Midbrain (tissue), 1 donor: ENCODE measurements at places on chromosomes 2 and 18.

GRCh38 chr2:223618172-223619035 is 16.2 kb upstream of the SCG2 start:
- no peak for DNase-seq

- DNase-seq: no peak
Measured at GRCh38 chr2:138267161-138267901, 234.2 kb upstream of the SPOPL start.

GRCh38 chr2:44836916-44837315 is 104.6 kb upstream of the SIX3 start:
- DNase-seq: no peak

GRCh38 chr2:9964334-9964980 is 13.0 kb downstream of the GRHL1 start:
- no peak for DNase-seq

GRCh38 chr18:8571399-8571798 is 37.8 kb upstream of the RAB12 start:
- DNase-seq: no peak

GRCh38 chr2:11073776-11074175 is 81.5 kb upstream of the SLC66A3 start:
- no peak for DNase-seq

GRCh38 chr18:59460072-59460420 is 101.0 kb upstream of the LMAN1 start:
- no peak for DNase-seq

DNA sequence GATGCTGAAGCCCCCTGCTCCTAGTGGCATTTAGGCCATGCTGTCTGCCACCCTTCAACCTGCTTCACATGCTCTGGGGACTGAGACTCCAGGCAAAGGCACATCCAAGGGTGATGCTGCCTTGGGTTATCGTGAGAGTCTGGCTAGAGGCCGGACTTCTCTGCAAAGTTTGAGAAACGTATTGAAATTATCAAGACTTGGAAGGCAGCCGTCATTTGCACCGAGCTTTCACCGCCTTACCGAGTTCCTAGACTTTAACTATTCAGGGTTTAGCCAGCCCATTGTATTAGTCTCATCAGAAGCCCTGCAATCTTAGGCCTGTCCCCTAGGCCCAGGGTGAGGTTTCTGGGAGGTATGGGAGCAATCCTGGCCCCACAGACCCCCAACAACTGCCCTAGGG is 34.0 kb downstream of the RDH14 start:
- no peak for DNase-seq

GRCh38 chr2:8805278-8806210 is 31.9 kb downstream of the KIDINS220 start:
- DNase-seq: no peak

- peak; percentile 5 for DNase-seq
Measured at GRCh38 chr2:145596416-145596815, 1076.5 kb upstream of the ZEB2 start.

- DNase-seq: no peak
Measured at GRCh38 chr2:30620102-30620501, 173.1 kb downstream of the LCLAT1 start.

DNA sequence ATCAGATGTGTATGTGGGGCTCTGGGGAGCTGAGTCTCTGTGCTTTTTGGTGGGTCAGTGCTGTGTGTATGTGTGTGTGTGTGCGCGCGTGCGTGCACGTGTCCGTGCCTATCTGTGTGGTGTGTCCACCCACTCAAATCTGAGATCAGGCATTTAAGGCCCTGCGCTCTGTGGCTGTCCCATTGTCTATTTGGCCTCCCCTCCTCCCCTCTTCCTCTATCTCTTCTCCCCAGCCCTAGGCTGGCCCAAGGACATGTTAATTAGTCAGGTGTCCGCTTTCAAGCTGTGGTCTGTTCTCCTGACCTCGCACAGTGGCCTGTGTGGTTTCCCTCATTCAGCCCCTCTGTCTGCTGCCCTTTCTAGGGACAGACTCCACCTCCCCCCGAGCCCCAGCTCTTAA is 136.4 kb downstream of the DYSF start:
- DNase-seq: no peak

GRCh38 chr2:53820711-53821110 is 33.9 kb downstream of the ERLEC1 start:
- DNase-seq: no peak

DNA sequence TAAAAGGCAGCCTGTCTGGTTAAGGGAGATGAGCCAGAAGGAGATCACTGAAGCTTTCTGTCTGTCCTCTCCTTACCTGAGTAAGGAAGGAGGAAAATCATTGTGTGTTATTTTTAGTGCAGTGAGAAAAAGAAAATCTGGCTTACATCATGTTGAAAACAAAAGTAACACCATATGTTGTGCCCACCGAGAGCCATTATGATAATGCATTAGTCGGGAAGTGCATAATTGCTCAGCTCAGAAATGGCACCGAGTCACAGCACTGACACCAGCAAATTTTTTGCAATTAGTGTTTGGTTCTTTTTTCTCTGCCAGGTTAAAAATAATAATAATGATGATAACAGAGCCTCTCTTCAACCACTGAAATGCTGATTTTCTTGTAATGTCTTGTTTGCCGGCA is 46.6 kb downstream of the HNMT start:
- no peak for DNase-seq

GRCh38 chr2:136126421-136126926 is 8.5 kb upstream of the CXCR4 start:
- no peak for DNase-seq

DNA sequence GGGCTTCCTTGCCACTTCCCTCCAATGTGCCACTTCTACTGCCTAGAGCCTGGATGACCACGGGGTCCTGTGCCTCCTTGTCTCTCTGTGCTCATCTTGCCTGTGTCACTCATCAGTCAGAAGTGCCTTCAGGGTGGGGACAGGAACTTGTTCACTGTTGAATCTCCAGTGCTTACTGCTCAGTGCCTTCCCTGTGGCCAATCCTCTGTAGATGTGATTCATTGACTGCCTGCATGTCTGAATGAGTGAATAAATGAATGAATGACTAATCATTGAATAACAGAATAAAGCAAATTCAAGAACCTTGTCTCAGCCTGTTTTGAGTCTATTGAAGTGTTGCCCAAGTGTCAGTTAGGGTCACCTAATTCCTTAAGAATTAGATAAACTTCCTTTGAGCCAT is 42.3 kb upstream of the FAM136A start:
- DNase-seq: no peak
